ENCODE measurements at places on chromosomes 2 and 18.

DNA sequence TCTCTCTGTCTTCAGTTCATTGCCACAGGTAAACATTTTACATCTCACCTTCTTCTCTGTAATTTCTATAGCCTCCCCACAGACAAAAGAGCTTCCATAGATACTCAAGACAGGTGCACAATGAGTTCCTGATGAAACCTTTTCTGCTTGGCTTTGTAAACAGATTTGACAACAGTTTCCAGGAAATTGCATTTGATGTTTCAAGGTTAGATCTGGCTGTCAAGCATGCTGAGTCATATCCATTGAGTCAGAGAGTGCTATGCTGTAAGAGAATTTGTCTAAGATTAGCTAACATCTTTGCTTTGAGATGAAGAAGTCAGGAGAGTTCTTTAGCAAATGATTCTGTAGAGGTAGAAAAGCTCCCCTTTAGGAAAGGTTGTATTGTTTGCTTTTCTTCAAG, 40.6 kb upstream of the MAP2 start:
- no peak for DNase-seq

DNA sequence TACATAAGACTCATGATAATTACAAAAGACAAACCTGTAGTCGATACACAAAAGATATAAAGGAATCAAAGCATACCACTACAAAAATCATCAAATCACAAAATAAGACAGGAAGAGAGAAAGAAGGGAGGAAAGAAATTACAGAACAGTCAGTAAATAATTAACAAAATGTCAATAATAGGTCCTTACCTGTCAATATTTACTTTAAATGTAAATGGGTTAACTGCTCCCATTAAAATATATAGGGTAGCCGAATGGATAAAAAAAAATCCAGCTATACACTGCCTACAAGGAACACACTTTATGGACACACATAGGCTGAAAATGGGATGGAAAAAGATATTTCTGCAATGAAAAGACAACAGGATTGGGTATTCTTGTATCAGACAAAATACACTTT, 163.7 kb downstream of the PIEZO2 start:
- DNase-seq = no peak

DNA sequence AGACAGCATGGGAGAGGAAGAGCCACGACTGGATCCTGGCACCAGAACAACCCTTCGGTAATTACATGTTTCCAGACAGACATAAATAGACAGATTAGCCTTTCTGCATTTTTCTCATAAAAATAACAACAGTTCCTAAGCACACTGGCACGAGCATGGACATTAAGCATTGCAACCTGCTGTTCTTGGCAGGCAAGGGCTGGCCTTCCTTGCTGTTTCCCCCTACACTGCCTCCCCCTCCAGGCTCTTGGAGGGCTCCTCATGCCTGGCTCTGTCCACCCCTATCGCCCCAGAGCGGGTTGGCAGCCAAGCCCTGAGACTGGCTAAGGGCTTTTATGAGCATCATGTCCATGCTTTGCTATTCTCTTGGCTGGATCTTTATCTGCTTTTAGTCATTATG, 89.6 kb downstream of the TTC32 start:
- no peak for DNase-seq

DNA sequence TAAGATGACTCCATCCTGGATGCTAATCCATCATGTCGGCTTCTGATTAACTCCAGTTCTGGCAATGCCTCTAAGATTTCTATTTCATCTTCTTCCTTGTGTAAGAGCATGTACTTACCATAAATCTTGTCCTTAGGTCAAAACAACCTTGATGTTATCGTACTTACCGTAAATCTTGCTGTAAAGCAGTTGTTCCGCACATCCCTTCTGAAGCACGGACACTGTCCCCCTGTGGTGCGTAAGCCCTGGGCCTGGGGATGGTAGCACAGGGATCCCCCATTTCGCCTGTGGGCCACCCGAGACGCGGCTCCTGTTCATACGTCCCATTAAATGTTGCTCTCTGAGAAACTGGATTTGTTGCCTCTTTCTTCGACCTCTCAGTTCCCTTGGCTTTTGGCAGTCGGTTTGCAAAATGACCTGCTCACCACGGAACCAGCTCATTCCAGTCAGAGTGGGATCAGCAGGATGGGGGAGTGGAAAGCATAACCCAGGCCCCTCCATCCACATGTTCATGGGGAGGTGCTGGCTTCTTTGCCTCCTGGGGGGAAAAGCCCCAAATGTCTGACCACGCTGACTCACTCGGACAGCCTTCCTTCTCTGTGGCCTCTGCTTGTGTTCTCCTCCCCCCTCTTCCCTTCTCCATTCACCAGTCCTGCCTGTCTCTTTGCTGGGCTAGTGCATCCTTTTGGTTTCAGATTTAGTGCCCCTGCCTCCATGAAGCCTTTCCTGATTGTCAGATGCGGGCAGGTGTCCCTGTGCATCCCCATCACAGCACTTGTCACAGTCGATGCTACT, 49.9 kb downstream of the RAB31 start:
- no peak for DNase-seq

- DNase-seq = no peak
These were observed 123.2 kb downstream of the CABYR start for GRCh38 chr18:24262087-24262486.

- no peak for DNase-seq
These were observed 40.0 kb downstream of the PKDCC start for GRCh38 chr2:42087857-42088195.

DNA sequence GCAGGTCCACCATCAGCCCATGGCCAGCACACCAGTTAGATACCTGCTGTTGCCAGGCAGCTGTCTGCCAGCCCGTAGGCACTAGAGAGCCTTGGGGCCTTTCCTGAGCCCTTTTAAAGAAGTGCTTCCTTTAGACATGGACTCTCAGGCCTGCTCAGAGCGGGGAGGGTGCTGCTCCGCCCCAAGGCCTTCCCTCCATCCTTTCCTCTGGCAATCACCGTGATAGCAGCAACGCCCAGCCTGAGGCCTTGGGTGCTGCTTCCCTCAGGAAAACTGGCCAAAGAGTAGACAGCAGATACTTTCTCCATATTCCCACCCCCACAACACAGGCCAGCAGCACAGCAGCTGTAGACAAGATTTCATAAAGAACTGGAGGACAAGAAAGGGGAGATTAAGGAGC, 22.3 kb upstream of the C1QL2 start:
- no peak for DNase-seq

- no peak for DNase-seq
These were observed 70.5 kb downstream of the KCNG2 start for GRCh38 chr18:79868168-79868784.

- no peak for DNase-seq
These were observed 38.6 kb upstream of the GPAT2 start for GRCh38 chr2:96073170-96073775.

GRCh38 chr2:64748561-64748960, 94.8 kb upstream of the SERTAD2 start:
- DNase-seq = no peak

DNA sequence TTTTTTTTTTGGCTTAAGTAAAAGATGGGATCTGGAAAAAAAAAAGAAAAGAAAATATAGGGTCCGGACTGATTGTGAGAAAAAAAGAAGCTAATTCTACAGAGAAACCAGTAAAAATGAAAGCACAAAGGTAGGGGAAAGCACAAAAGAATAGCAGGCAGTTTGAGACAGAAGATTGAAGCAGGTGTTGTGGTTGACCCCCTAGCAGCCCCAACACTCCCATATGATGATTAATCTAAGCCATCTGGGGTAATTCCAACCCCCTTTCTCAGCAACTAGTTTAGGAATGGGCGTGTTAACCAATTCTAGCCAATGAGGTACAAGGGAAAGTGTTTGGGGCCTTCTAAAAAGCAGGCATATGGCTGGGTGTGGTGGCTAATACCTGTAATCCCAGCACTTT, 77.0 kb downstream of the MBD2 start:
- DNase-seq = no peak

DNA sequence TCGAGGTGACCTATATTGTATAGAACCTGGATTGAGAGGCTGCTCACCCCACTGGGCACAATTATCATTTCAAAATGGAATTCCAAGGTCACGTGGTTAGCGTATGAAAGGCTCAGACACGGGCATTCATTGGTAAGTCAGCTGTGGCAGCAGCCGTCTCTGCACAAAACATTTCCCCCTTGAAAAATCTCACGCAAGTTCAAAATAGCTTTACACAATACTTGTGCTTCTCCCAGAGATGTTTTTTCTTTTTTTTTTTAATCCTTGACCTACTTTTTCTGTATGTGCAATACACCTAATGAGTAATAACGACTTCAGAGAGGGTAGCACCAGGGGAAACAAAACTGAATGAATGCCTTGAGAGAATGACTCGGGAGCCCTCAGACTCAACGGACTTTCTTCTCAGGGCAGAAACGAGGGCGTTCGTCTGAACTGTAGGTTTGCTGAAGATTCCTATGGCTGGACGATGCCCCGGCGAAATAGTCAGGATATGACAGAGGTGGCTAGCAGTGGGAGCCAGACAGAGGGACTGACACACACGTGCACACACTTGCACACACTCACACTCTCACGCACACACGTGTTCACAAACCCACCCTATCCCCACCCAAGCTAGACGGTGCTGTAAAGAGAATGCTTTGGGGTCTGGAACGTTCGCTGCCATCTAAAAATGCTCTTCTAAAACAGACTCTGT, 77.8 kb downstream of the PDCL3 start:
- DNase-seq = no peak

Measured in CD4-positive, alpha-beta T cell treated with Interleukin-21 for 1 hour (primary cell).